Activated CD4-positive, alpha-beta T cell treated with anti-CD3 and anti-CD28 coated beads, Interleukin-2, amount 10 ng/mL, durations not matched to agents 7 days and 5 days (primary cell): ENCODE measurements at places on chromosomes 2 and 18. TPM values are rescaled to one million over a fixed set of nuclear protein-coding genes. Genes with fewer than 3 reads are reported as not detected.
A peak's percentile ranks its signal among the peaks of the same experiment; 100 is the strongest.

The SALL3 gene
- total RNA-seq, result not detected

DNA sequence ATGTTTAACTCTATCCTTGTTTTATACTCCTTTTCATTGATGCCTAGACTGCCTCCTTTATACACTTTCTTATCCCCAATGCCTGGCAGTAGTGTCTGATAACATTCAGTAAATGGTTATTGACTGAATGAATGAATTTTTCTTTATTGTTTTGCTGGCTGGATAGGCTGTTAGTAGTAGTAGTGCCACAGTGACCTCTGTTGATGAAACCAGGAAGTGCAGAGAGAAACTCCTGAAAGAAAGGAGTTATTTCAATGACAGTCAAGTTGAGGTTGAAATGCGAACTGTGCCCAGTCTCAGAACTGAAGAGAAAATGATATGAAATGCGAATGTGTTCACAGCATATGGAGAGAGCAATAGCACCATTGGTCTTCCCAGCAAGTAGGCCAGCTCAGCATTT lies 26.8 kb upstream of the SLC9A2 start:
- DNase-seq, result peak; percentile 24

DNA sequence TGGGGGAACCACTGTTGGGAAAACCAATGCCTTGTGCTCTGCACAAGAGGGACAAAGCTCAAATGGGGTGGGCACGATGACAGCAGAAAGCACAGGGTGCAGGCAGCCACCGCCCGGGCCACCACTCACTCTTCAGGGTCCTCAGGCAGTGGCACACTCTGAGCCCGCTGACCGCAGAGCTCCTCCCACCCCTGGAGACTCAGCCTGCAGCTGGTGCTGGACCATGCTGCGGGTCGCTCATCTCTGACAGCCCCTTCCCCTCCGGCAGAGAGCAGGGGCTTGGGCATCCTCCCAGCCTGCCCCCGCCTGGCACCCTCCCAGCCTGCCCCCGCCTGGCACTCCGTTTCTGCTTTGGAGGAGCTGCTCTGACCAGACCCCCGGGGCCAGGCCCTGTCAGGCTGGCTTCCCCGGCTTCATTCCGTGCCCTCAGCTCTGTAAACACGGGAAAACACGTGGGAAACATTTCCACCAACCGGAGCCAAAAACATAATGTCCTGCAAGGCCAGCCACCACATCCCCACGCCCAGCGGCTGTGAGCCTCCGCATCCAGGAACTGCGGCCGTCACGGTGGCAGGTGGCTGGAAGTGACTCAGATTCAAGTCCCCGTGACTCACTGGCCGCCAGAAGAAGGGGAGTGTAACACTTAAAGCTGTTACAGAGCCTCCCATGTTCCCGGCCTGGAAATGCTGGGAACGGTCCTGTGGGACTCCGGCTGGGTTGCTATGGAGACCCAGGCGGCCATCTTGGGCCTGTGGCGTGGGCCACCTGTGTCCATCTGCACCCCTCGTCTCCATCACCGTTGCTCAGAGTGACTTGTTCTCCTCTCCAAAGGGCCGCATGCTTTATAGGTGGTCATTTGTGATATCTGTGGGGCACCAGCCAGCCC lies 6.8 kb upstream of the SNED1 start:
- no peak for DNase-seq

DNA sequence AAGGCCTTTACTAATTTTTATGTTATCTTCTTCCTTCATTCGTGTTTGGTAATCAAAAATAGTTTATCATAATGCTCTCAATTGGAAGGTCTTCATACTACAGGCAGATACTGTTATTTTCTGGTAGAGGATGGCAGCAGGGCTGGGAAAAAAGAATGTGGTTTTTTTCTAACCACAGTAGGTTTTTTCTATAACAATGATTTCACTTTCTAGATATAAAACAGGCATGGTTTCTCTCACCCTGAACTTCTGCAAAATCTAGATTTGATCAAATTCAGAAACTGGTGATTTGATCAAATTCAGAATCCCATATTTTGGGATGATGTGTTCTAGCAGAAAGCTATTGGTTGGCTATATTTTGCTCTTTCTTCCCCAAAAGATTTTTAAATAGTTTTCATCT lies 27.6 kb downstream of the BCL11A start:
- DNase-seq, result no peak

DNA sequence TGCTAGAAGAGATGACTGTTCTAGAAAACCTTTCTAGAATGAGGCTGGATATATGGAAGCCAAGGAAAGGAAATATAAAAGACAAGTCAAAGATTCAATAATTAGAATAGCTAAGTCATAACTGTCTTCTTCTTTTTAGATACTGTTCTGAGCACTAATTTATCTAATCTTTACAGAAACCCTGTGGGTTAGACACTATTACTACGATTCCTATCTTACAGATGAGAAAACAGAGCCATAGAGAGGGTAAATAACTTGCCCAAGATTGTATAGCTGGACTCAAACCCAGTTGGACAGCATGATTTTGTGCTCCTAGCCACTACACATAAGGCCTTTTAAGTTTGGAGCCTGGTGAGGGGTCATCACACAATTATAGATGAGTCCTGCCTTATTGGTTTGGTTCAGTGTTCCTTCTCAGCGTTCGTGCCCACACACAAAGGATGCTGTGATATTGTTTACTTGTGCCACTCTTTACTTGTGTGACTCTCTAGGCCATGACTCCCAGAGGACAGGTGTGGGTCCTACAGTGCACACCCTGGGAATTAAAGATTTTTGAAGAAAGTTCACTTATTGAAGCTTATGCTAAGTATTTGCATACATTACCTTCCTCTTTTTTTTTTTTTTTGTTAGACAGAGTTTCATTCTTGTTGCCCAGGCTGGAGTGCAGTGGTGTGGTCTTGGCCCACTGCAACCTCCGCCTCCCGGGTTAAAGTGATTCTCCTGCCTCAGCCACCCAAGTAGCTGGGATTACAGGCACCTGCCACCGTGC lies 153.7 kb downstream of the PRKCE start:
- DNase-seq, result no peak

The SGO2 gene
- total RNA-seq, result 47.7 TPM

The SERPINB3 gene
- not detected for total RNA-seq

GRCh38 chr2:219598308-219599078 lies 836 bp downstream of the STK11IP start:
- DNase-seq, result no peak

- no peak for DNase-seq
Observed at GRCh38 chr2:241959751-241960269, 90.3 kb downstream of the RTP5 start.

DNA sequence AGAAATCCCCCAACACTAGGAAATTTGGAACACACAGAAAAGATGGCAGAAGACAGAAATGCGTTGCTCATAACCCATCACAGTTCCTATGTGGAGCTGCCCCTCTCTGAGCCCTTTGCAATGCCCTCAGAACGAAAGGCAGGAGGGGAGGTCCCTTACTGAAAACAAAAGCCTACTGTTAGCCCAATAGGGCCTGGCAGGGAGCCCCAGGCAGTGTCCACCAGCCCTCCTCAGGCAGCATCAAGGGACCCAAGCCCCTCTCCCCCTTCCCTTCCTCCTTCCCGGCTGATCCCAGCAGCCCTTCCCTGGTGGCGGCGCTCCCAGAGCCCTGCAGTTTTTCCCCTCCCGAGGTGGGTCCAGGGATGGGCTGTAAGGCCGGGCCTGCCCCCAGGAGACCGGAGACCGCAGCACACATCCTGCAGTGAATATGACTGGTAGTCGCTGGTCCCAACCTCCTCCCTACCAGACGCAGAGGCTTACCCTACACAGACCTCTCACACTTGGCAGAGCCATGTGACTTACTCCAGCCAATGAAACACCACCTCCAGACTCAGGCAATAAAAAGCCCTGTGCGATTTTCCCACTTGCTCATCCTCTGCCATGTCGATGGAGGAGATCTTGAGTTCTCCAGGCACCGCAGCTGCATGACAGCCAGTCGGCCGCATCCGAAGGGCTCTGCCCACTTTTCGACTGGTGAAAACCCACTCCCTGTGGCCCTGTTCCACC lies 19.4 kb upstream of the DUSP2 start:
- peak; percentile 67 for DNase-seq

DNA sequence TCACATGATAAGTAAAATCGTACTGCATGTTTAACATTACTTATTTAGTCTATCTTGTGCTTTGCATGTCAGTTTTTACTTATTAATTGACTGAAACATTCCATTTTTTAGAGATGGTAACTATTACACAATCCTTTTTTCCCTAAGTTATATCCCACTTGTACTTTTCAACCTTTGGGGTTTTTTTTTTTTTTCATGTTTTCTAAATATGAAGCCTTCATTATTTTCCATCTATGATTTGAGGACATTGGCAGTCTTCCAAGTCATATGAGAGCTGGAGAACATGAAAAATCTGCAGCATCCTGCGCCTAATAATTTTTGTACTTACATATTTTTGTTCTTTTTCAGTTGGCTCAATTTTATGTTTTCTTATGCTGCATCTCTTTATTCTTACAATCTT lies 113.9 kb downstream of the MYO1B start:
- DNase-seq, result no peak

- no peak for DNase-seq
Observed at GRCh38 chr2:38268691-38269327, 108.3 kb downstream of the ATL2 start.

The IL36B gene
- not detected for total RNA-seq

The ASTL gene
- total RNA-seq, result 0.22 TPM

The OTOF gene
- 12.3 TPM for total RNA-seq

The PARD3B gene
- 0.77 TPM for total RNA-seq

The ATG9A gene
- 48.5 TPM for total RNA-seq

The INPP5D gene
- 121 TPM for total RNA-seq
